ENCODE measurements at places on chromosomes 6 and 20. TPM values are rescaled to one million over a fixed set of nuclear protein-coding genes. Genes with fewer than 3 reads are reported as not detected.

Gene SLC32A1
- total RNA-seq = not detected

Gene ACSS2
- total RNA-seq = 76.9 TPM

Gene CRYBG1
- total RNA-seq = 2.3 TPM

Gene STX11
- total RNA-seq = 2.7 TPM

Gene DEFB128
- total RNA-seq = not detected

Gene RBPJL
- total RNA-seq = not detected

Gene GPR63
- not detected for total RNA-seq

Gene FOXF2
- 0.81 TPM for total RNA-seq

Gene MOG
- not detected for total RNA-seq

Gene LRRN4
- not detected for total RNA-seq

Gene MTCH1
- total RNA-seq = 206 TPM
